ENCODE measurements at places on chromosomes 6 and 20.
A peak's percentile ranks its signal among the peaks of the same experiment; 100 is the strongest.

- DNase-seq, result no peak
These were observed 199.0 kb upstream of the KCNG1 start for GRCh38 chr20:51221791-51222408.

DNA sequence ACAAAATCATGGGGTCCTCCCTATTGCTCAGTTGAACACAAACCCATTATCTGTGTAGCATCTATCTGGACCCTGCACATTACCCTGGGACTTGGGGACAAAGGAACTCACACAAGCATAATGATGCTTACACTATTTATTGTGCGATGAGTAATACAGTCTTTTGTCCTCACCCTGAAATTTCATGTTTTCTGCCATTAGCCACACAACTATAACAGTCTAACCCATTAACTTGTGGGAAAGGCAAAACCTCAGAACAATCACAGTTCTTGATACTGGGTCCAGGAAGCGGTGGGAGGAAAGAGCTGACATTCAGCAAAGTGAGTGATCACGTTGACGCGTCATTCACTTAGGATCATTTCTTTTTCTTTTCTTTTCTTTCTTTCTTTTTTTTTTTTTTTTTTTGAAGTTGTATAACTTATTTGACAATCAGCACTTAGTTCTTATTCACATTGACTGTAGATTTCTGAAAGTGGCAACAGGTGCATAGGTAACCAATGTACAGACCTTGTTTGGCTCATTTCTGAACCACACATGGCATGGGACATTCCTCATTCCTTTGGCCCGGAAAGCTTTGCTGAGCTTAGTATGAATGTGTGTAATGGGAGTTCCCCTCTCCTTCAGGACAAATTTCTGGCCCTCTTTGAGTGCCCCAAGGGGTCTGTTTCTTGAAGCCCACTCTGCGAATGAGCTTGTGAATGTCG, 94.8 kb upstream of the CNKSR3 start:
- peak; percentile 10 for DNase-seq

DNA sequence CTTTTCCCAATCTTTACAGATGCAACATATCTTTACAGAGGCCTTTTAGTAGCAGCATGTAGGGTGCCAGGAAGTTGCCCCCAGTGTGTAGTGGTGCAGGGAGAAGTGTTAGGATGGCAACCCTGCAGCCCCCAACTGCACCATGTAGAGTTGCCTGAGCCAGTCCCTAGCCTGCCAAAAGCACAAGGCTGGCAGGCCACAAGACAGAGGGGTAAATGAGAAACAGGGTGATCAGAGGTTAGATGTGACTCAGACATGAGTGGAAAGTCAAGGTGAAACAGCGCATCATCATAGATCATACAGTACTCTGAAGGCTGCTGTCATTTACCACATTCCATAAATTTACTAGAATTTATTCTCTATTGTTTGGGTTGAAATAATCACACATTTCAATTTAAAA, 467.5 kb downstream of the PRKN start:
- DNase-seq, result no peak

DNA sequence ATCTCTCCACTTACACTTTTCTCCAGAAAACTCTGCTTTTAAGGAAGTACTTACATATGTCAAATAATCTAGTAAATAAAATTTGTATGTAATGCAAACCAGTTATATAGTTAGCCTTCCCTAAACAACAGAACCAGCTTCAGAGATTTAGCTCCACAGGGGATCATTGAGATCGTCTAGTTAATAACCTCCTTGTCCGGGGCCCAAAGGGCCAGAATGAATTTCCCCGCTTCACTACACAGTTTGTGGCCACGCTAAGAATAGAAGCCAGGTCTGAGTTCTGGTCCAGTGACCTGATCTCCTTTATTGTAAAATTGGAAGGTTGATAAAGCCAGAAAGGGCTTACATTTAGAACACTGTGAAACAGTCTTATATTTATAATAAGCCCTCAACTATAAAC, 245.2 kb downstream of the TPBG start:
- DNase-seq, result no peak

GRCh38 chr6:128663238-128663637, 142.8 kb upstream of the PTPRK start:
- DNase-seq, result no peak

DNA sequence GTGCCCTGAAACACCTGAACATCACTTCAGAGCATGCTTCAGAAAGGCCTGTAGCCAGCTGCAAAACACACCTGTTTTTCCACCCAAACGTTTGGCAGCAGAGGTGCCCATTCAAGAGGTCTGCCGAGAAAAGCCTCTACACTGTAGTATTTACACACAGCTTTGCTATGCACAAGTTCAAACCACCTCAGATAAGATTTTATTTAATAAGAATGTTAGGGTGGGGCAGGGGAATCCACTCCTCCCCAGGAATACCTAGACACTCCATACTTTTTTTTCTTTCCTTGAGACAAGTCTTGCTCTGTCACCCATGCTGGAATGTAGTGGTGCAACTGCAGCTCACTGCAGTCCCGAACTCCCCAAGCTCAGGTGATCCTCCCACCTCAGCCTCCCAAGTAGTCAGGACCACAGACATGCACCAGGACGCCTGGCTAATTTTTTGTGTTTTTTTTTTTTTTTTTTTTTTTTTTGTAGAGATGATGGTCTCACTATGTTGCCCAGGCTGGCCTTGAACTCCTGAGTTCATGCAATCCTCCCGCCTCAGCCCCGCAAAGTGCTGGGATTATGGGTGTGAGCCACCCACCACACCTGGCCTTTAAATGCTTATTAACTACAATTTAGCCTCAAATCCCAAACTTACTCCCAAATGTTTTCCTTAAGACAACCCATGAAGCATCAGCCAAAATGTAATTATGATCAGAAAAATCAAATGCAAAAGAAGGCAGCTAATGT, 9.7 kb downstream of the MRPL14 start:
- DNase-seq, result no peak

GRCh38 chr20:46936415-46937156, 41.9 kb downstream of the EYA2 start:
- DNase-seq, result no peak

GRCh38 chr20:37152284-37152683, 26.8 kb upstream of the RPN2 start:
- DNase-seq, result no peak

All from NCI-H748 treated with DMSO at 0.1 percent for 48 hours (cell line).